ENCODE measurements at places on chromosomes 3 and 15.

GRCh38 chr3:10961921-10962320 lies 30.6 kb upstream of the SLC6A1 start:
- DNase-seq: no peak

GRCh38 chr3:67661089-67661488 lies 6.7 kb upstream of the SUCLG2 start:
- no peak for DNase-seq

- DNase-seq: no peak
These were observed 31.9 kb downstream of the RAD18 start for GRCh38 chr3:8931342-8931741.

GRCh38 chr3:50238549-50239026 lies 2.6 kb downstream of the GNAI2 start:
- no peak for DNase-seq

GRCh38 chr3:87333393-87333892 lies 57.1 kb upstream of the POU1F1 start:
- peak; percentile 92 for DNase-seq

DNA sequence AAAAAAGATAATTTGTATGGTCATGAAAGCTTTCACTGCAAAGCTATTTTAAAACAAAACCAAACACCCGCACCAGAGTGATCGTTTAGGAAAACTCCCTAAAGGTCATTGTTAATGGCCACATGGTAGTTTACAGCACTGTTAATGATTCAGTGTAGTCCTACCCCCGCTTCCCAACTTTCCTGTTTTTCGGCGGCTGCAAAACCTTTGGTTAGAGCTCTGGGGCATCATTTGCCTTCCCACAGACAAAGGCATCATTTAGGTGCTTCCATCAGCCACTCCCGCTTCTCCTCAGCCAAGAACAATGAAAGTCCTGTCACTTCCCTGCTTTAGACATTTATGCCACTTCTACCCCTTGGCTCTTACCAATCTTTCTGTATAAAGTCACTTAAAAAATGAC lies 10.6 kb downstream of the MELTF start:
- DNase-seq: no peak

GRCh38 chr3:117519776-117520175 lies 810.2 kb downstream of the TUSC7 start:
- DNase-seq: no peak

- no peak for DNase-seq
These were observed 39.0 kb downstream of the ADAMTSL3 start for GRCh38 chr15:83692746-83693581.

GRCh38 chr15:70196372-70197316 lies 98.9 kb upstream of the TLE3 start:
- peak; percentile 99 for DNase-seq

DNA sequence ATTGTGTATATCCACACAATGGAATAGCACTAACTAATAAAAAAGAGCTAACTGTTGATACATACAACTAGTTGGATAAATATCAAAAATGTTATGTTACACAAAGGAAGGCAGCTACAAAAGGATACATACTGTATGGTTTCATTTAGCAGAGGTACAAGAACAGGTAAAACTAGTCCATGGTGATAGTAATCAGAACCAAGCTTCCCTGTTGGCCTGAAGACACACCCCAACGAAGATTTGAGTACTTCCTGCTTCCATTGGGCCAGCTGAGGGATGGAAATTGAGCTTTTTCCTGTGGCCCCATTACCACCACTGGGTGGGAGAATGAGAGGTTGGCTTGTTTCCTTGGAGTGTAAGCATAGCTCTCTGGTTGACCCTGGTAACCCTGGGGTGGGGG lies 117.3 kb upstream of the CADPS start:
- no peak for DNase-seq

- DNase-seq: no peak
These were observed 752 bp downstream of the CEP63 start for GRCh38 chr3:134486577-134487041.

DNA sequence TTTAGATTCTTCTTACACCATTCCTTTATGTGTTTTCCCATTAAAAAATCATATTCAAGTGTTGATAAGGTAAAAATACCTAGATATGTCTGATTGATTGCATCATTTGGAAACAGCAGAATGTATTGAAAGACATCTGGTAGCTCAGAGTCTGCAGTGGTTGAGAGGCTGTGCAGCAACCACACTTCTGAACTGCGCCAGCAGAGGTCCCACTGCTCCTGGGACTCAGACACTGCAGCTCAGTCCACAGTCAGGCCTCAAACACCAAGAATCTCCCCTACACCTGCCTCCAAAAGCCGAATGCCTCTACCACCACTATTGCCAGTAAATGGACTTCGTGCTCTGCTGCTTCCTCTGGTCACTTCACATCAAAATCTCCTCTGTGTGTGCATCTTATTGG lies 176.9 kb upstream of the LMCD1 start:
- no peak for DNase-seq

DNA sequence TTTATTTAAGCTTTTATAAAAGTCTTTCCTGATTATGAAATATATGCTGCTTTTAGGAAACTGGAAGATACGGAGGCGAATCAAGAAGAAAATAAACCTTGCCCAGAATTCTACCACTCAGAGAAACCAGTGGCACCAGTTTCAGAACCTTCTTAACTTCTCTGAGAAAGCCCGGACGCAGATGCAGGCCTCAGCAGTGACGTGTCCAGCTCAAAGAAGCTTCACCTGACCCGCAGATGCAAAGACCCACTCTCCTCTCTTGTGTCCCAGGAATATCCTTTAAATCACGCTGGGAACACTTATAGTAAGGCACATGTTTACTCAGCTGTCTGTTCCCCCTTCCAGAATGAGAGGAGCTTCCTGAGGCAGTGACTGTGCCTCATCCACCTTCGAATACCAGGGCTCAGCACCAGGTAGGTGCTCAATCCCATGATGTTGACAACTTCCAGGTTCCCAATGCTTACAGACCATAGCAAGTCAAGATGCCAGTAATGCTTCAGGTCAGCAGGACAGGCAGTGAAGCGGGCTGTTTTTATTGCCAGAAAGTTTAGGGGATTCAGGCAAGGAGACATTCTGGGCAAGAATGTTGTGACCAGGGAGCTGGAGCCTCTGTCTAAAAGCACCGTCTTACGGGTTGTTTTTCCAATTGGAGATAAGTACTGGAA lies 39.9 kb upstream of the LDHAL6B start:
- no peak for DNase-seq

GRCh38 chr15:92780843-92781242 lies 119.3 kb upstream of the CHD2 start:
- no peak for DNase-seq

DNA sequence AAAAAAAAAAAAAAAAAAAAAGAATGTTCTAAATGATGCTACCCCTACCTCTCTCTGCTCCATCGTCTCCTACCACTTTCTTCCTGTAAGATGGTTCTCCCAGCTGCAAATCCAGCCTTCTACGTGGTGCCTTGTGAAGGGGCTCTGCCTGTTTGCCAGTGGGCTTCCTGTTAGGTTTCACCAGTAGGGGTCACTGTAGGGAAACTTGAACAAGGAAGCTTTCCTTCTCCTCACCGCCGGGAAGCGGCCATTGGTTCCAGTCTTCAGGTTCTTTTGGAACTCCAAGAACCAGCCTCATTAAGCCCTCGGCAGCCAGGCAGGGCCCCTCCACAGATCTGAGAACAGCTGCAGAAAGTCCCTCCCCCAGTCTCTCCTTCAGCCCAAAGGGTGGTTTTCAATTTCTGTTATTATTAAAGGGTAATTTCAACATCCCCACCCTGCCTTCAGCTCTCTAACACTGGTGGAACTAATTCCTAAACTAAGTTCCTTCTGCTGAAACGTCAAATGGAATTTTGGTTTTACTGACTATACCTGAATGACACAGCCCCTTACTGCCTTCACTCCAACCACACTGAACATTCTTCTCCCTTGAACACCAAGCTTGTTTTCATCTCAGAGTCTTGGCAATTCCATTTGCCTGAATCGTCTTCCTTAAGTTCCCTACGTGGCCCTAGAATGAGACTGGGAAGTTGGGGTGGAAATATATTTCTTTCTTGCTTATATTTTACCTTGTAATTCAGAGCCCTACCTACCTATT lies 13.5 kb downstream of the MCCC1 start:
- no peak for DNase-seq

DNA sequence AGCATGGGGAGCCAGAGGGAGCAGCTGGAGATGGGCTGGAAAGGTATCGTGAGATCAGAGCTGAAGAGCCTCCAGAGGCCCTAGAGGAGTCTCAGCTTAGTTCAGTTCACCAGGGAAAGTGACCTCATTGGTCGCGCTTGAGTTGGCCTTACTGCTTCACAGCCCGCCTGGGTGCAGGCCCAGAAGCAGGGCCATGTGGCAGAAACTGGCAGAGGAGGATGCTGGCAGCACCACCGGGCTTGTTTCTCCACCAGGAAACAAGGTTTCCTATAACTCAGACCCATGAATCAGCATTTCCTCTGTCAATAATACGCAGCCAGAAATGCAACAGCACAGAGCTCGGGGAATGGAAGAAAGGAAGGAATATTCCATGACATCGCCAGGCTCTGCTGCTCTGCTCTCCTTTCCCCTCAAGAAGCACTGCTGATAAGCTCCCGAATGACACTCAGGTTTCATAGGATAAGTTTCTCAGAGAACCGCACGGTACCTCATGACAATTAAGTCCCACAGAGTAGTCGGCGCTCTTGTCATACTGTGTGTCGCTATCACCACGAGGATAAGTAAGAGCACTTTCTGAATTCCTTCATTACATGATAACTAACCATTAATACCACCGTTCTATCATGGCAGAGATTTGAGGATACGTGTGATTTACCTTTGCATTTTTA lies 147.1 kb upstream of the LPP start:
- no peak for DNase-seq
